ENCODE measurements at places on chromosomes 6 and 20.
A peak's percentile ranks its signal among the peaks of the same experiment; 100 is the strongest.

DNA sequence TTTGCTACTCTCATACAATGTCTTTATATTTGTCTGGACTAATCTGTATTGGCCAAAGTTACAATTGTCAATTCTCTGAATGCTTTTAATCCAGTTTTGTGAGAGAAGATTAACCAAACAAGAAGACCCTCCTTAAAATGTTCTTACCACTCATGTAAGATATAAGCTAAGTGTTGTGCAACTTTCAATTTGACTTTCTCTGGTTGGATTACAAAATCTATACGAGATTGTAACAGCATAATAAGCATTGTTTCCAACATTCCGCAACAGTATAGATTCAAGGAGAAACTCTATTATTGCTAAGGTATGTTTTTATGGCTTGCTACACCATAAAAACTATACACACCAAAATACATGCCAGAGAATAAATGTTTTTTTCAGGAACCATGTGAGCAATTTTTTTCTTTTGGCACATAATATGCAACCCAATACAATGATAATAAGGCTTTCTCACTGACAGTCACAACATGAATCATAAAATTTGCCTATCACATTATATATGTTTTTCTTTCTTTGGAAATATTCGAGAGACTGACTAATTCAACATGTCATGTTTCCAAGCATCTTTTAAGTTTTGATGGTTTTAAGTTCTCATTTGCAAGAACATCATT, 12.2 kb upstream of the TRPC4AP start:
- no peak for DNase-seq

DNA sequence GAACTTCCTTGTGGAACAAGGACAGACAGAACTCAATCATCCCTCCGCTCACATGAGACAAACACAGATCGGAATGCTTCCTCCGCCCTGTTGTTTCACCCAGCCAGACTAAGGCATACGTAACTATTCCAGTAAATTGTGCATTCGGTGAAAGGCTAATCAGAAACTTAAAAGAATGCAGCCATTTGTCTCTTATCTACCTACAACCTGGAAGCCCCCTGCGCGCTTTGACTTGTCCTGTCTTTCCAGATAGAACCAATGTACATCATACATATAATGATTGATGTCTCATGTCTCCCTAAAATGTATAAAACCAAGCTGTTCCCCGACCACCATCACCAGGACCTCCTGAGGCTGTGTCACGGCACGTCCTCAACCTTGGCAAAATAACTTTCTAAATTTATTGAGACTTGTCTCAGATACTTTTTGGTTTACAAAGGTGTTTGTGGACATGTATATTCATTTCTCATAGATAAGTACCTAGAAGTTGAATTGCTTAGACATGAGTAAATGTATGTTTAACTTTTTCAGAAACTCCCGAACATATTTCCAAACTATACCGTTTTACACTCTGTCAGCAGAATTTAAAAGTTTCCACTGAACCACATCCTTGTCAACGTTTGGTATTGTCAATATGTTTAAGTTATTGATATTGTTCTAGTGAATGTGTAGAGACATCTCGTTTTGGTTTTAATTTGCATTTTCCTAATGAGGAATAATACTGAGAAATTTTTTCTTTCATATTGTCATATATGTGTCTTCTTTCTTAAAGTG, 197.6 kb upstream of the THBS2 start:
- no peak for DNase-seq

DNA sequence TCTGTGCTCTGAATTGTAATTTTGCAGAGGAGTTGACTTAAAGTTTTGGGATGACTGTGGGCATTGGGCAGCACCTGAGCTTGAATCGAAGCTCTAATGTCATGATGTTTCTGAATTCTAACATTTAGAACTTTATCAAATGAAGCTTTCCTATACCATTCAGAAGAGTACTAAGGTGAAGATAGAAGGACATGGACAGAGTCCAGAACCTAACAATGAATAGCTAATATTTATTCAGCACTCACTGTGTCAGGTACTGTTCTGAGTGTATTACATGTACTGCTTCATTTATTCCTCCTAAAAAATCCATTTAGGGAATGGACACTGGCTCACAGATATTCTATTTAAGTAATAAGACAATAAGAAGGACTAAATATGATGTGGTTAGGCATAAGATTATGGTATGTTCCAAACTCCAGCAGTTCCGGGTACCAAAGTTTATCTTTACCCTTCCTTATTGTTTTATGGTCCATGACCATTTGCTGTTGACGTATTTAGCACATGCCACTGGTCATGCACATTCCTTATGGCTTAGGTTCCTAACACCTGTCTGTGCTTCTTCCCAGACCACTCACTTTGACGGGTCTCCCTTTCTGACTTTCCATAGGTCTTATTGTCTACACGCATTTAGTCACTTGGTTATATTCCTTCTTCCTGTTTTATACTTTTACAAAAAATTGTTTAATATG, 20.3 kb downstream of the BCKDHB start:
- no peak for DNase-seq

- DNase-seq: no peak
Observed at GRCh38 chr6:91482498-91482897, 895.6 kb upstream of the MAP3K7 start.

GRCh38 chr20:37430778-37431460, 85.0 kb downstream of the SRC start:
- DNase-seq: no peak

DNA sequence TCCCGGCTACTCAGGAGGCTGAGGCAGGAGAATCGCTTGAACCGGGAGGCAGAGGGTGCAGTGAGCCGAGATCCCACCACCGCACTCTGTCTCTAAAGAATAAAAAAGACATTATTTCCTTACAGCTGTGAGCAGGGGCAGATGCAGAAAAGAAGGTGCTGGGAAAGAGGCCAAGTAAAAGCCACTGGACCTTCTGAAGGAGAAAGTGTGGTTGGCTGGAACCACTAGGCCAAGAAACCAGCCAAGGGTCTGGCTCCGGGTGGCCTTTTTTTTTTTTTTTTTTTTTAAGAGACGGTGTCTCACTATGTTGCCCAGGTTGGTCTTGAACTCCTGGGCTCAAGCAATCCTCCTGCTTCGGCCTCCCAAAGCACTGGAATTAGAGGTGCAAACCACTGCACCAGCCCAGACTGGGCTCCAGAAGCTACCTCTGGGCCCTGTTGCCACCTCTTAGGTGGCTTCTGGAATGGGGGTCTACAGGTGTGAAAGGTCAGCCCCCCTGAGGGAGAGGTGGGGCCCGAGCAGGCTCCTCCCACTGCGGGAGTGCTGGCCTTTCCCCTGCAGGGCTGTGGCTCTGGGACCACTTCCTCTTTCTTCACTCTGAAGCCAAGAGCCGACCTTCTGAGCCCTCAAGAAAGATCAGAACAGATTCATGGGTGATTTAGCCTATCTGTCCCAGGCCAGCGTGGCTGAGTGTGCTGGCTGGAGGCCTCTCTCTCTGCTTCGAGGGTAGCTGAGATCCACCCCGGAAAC, at the start of gene FGD2:
TSS of gene FGD2 (plus strand) at position 595 of the 750 bp plus-strand sequence. CDS start 163 bp downstream, outside the sequence.
- no peak for DNase-seq

- no peak for DNase-seq
Observed at GRCh38 chr6:46044881-46045617, 29.4 kb upstream of the CLIC5 start.

GRCh38 chr20:8735014-8735413, 333.9 kb upstream of the PLCB4 start:
- no peak for DNase-seq

GRCh38 chr6:29627755-29628418, 5.1 kb downstream of the GABBR1 start:
- peak; percentile 50 for DNase-seq

DNA sequence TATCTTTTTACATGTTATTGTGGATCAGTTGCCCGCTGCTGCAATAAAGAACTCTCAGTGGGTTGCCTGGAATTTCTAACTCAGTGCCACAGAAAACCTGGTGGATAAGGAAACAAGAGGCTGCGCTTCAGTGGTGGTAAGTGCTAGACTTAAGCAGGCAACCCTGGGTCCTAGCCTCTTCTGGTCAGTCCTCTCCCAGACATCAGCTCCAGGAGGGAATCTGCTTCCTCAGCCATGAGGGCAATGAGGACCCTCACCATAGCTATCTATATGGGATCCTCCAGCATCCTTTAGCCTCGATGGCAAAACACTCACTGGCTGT, 490.7 kb upstream of the SULF2 start:
- no peak for DNase-seq

- DNase-seq: no peak
Observed at GRCh38 chr20:17796091-17796563, 96.4 kb downstream of the BANF2 start.

DNA sequence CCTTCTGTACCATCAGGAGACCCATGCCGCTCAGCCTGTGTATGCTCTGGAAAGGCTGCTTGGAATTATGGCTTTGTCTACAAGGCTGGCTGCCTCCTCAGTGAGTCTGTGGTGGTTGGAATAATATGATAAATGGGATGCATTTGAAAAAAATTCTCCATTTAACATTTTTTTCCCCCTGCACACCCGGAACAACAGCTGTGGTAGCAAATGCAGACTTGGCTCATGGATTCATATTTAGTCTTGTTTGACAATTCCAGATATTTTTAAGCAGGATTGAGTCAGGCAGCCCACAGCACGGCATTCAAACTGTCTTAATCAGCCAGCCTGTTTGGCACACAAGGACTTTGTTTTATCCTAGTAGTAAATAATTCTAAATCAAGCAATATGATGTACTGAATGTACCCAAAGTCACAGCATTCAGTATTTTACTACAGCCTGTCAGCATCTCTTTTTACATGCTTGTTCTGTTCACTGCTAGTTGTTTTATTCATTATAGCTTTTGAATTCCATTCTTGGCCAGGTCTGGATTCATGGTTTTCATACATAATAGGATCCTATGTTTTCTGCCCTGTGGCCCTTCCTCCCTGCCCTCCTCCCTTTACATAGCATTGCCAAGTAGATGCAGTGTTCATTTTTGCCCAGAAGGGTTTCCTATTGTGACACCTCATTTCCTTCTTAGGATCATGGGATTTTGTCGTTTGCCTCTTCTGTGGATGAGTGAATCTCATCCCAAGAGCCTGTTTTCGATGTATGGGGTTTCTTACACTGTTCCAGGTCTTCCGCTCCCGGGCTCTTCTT, 68.1 kb downstream of the LRRC1 start:
- DNase-seq: no peak

GRCh38 chr20:46991880-46992639, 97.4 kb downstream of the EYA2 start:
- no peak for DNase-seq

GRCh38 chr20:58788896-58789544, 61.7 kb downstream of the GNAS-AS1 start:
- no peak for DNase-seq

DNA sequence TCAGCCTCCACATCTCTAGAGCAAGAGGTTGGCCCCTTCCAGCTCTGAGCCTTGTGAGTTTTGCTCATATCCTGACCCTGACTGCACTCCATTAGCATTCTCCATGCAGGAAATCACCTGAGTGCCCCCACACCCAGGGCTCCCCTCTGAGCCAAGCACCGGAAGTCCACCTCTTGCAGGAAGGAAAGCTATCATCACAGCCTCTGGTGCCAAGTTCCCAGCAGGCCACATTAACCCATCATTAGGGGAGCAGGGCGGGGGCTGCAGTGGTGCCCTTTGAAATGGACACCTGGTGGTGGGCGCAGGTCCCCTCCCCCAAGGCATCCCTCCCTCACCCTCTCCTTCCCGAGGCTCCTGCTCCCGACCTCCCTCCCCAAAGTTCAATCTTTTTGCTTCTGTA, 16.1 kb downstream of the GRM4 start:
- DNase-seq: no peak

DNA sequence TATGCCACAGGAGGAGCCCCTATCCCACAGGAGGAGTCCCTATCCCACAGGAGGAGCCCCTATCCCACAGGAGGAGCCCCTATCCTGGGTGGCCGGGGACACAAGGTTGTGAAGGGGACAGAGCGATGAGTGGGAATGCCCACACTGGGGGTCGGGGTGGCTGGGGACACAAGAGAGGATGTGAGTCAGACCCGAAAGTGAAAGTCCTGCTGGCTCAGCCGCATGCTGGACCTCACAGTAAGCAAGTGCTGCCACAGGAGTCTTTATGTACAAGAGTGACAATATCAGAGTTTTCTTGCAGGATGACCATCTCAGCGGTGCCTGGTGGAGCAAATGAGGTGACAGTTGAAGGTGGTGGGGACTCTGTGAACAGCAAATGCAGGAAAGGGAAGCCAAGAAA, 93.7 kb downstream of the PSMB1 start:
- no peak for DNase-seq

DNA sequence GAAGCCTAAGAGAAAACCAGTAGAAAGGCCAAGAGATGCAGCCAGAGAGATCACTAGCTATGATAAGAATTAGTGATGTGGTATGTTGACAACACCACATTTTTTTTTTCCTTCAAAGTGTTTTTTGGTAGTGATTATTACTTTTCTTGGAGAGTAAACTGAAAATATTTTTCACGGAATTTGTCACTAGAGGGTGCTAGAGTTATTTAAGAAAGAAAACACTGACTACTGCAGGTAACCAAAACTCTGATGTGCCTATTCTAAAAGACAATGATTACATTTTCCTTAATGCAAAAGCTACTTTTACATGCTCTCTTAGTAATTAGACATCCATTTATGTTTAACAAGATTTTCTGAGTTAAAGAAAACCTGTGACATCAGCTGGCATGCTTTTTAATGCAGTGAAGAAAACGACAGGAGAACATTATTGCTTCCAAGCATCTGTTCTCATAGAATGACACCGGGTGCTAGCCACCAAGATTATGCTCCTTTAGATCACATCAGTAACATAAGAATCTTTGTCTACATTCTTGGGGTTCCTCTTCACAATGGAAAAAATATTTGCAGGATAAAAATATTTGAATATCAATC, 28.8 kb downstream of the RWDD2A start:
- DNase-seq: peak; percentile 27

GRCh38 chr6:2132416-2132815, 113.0 kb downstream of the GMDS start:
- no peak for DNase-seq

DNA sequence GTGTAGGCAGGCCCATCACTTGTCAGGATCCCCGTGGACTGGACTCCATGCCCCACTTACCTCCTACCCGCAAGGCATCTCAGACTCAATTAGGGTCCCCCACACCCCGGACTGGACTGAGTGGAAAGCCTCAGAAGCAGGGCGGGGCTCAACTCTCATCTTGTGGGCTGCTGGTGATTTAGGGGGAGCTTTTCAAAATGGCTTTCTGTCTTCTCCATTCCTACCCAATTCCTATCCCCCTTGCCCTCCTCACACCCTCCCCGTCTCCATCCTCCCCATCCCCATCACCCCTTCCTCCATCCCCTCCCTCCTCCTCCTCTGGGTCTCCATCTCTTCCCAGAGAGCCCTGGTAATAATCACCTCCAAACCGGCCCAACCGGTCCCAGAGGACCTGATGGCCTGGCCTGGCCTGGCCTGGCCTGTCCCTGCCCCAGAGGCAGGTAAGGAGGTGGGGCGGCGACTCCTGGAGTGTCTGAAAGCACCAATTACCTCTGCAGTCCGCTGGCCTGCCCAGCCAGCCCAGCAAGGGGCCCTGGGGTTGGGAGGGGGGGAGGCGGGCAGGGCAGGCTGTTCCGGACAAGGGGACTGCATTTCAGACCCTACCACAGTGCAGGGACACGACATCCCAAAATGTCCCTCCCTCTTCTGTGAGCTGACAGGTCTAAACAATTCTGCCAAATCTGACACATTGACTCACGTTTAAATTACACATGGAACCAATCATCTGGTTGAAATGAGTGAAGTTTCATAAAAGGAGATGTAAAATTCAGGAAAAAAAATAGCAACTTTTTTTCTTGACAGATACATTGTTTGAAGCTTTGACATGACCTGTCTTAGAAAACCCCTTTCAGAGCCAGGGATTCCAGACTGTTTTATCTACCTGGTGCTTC, 24.8 kb downstream of the MAFB start:
- DNase-seq: no peak
